ENCODE measurements at places on chromosomes 6 and 20.
A peak's percentile ranks its signal among the peaks of the same experiment; 100 is the strongest.

- DNase-seq: peak; percentile 17
These were observed 1.1 kb downstream of the RNASET2 start for GRCh38 chr6:166955121-166955864.

DNA sequence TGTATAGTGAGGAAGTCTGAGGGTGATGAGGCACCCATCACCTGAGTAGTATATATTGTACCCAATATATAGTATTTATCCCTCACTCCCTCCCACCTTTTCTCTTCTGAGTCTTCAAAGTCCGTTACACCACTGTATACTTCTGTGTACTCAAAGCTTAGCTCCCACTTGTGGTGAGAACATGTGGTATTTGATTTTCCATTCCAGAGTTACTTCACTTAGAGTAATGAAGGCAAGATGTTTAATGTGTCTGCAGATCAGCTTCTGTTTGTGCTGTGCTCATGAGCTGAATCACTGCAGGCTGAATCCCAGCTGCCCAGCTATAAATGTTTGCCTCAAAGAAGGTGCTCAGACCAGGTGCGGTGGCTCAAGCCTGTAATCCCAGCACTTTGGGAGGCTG is 139.3 kb upstream of the FOXA2 start:
- DNase-seq: no peak

DNA sequence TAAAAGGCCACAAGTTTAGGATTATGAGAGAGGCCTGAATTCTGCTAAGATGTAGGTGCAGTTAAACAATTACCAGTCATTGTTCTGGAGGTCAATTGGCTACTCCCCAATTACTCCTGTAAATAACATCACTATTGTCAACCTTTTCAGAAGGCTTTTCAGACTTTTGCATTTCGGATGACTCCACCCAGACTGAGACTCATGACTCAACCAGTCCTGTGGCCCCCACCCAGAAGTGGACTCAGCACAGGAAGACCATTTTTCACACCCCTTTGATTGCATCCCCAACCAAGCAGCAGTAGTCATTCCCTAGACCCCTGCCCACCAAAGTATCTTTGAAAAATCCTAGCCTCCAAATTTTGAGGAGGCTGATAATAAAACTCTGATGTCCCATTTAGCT is 139.3 kb upstream of the SLC22A16 start:
- DNase-seq: no peak

DNA sequence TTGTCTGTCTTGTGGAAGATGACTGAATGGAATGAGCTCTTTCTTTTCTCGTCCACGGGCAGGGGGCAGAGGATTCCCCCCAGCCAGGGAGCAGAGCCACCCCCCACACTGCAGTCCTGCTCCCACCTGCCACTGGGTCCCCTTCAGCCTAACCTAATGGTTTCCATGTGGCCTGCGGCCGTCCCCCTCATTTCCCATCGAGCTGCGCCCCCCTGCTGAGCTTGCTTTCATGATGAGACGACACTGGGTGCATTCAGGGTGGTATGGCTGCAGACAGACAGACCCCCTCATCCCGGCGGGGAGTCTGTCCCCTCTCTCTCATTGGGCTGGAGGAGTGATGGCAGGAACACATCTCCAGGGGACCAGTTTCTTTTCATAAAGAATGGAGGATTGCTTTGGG is 140.8 kb downstream of the DTNBP1 start:
- no peak for DNase-seq

GRCh38 chr6:119978274-119978889 is 628.8 kb upstream of the MAN1A1 start:
- no peak for DNase-seq

- no peak for DNase-seq
These were observed 97.9 kb upstream of the SNX9 start for GRCh38 chr6:157724960-157725741.

- DNase-seq: no peak
These were observed 140.2 kb downstream of the TMEM200A start for GRCh38 chr6:130505808-130506598.

DNA sequence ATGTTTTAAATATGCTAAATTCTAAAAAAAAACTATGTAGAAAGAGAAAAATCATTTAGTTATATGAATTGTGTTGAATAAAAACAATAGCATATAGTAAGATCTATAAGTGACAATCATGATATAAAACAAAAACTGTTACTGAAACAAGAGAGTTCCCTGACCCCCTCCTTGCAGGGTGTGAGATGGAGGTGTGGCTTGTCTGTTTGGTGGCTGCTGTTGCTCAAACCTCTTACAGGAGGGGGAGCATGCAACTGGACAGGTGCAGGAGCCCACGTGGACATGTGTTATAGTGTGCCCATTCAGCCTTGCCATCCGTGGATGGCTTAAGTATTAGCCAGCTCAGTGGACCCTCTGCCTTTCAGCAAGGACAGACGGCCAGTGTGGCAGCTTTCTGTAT is 206.7 kb downstream of the MOXD1 start:
- DNase-seq: no peak

- DNase-seq: peak; percentile 69
These were observed 83.4 kb upstream of the ASF1A start for GRCh38 chr6:118810420-118811027.

GRCh38 chr6:40176152-40176551 is 241.9 kb upstream of the MOCS1 start:
- DNase-seq: no peak

GRCh38 chr20:19808498-19808897 is 50.4 kb downstream of the RIN2 start:
- no peak for DNase-seq

DNA sequence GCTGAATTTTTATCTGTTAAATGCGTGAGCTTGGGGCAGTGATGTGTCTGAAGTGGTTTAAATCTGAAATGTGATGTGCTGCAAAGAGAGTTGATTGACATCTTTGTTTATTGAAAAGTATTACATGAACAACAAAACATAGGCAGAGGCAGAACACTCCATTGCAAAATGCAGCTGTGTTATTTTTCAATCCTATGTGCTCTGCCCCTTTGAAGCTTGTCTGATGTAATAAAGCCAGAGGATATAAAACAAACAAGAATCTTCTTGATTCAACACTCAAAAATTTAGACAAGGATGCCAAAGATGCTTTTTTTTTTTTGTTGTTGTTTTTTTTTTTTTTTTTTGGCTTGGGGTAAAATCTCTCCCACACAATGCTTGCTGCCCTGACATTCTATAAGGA is 482.4 kb upstream of the MMS22L start:
- DNase-seq: no peak
